Activated CD4-positive, CD25-positive, alpha-beta regulatory T cell treated with anti-CD3 and anti-CD28 coated beads, Interleukin-2, amount 50 U/mL, for 24 hours (primary cell): ENCODE measurements at places on chromosomes 1 and 21.

GRCh38 chr1:184930232-184930631 is 44.1 kb downstream of the NIBAN1 start:
- ATAC-seq: no peak

GRCh38 chr1:209767096-209767495 is 11.2 kb downstream of the TRAF3IP3 start:
- no peak for ATAC-seq

- no peak for ATAC-seq
Measured at GRCh38 chr1:215201283-215201682, 118.7 kb downstream of the KCNK2 start.

- ATAC-seq: no peak
Measured at GRCh38 chr1:43334453-43335205, 3.0 kb upstream of the MPL start.

DNA sequence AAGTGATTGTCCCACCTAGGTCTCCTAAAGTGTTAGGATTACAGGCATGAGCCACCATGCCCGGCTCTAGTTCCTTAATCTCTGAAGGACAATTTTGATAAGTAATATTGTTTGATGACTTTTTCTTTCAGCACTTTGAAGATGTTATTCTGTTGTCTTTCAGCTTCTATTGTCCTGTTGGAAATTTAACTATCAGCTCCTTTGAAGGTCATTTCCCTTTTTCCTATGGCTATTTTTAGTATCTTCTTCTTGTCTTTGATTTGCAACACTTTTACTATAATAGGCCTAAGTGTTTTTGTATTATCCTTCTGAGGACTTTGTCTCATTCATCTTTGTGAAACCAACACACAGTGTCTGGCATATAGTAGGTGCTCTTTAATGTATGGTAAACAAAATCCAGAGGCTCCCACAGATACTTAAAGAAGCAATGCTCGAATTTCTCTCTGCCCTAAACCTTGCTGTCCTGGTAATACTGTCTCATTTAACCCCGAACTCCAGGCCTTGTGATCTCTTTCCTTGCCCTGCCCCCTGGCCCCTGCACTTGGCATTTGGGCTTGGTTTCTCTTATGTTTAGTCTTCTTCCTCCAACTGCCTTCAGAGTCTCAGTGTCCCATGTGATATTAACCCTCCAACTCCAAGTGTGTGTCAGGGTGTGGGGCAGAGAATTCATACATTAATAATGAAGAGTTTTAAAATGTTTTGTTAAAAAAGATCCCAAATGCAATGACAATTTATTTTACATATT is 19.0 kb upstream of the AGO1 start:
- ATAC-seq: no peak

GRCh38 chr1:28796352-28797211 is 15.4 kb upstream of the OPRD1 start:
- no peak for ATAC-seq

- ATAC-seq: no peak
Measured at GRCh38 chr1:155944444-155944799, 3.0 kb downstream of the RXFP4 start.

- ATAC-seq: no peak
Measured at GRCh38 chr1:44827197-44828002, 15.7 kb downstream of the PTCH2 start.

DNA sequence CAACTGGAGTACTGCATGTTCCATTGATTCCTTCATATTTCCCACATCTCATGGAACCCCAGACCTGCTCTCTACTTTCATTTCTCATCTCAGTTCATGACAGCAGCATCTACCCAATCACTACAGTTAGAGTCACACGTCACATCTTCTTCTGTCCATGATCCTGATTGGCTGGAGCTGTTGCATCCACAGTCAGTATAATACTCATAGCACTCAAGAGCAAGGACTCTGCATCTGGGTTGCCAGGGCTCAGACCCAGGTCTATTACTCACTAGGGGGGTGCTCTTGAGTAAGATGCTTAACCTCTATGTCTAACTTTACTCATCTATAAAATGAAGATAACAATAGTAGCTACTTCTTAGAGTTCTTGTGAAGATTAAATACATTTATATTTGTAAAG is 4.4 kb upstream of the XPR1 start:
- ATAC-seq: no peak

DNA sequence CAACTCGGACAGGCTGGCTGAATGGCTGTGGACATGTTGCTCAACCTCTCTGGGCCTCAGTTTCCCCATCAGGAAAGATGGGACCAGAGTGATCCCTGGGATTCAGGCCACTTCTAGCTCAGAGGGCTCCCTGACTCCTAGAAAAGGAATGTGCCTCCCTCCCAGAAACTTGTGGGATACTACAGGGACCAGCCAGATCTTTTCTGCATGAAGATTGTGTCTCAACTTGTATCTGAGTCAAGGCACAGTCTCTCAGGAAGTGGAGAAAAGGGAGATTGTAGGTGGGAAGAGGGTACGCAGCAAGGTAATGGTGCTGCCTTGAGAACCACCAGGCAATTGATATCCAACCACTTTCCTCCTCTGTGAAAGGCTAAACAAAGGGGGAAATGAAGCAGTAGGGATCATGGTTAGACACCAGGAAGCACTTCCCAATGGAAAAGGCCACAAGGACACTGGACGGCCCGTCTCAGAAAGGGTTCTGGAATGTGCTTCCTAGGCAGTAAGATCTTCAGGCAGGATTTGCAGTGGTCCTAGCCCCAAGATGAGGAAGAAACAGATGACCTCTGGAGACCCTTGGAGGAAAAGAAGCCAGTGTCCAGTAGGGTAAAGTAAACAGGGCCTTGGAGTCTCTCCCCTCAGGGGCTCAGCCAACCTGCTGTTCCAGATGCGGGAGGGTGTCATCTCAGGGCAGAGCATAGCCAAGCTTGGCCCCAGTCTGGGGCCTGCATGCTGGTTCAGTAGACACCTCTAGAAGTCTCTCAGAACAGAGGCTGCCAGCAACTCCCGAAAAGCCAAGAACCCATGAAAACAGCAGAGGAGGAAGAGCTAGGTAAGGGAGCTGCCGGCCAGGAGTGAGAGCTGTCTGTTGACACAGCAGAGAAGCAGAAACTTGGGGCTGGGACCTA is 16.8 kb downstream of the IFFO2 start:
- ATAC-seq: no peak

- no peak for ATAC-seq
Measured at GRCh38 chr1:201083741-201084140, 28.5 kb downstream of the CACNA1S start.

DNA sequence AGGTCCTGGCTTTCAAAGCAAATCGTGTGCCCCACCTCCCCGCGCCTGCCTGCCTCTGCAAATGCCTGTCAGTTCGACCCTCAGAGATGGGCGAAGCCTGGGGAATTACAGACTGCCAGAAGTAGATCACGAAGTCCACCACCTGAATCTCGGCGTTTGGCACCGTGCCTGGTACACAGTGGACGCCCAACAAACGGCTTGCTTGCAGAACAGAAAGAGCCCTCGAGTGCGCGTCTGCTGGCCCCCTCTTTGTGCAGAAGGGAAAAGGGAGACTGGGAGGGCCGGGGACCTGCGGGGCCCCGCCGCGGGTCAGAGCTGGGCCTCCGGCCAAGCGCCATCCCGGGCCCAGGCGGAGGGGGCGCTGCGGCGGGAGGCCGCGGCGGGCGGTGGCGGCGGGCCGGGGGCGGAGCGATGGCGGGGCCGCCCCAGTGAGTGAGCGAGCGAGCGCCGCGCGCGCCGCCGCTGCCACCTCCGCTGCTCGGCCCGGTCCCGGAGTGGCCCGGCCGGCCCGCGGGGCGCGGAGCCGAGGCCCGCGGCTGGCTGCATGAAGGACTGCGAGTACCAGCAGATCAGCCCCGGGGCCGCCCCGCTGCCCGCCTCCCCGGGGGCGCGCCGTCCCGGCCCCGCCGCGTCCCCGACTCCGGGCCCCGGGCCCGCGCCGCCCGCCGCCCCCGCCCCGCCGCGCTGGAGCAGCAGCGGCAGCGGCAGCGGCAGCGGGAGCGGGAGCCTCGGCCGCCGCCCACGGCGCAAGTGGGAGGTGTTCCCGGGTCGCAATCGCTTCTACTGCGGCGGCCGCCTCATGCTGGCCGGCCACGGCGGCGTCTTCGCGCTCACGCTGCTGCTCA is at the start of gene ZDHHC18:
TSS of gene ZDHHC18 (plus strand) at position 428 of the 845 bp plus-strand sequence. CDS start at position 545, 117 bp downstream.
- peak; percentile 87 for ATAC-seq

- ATAC-seq: no peak
Measured at GRCh38 chr1:236257216-236257615, 24.5 kb downstream of the ERO1B start.

DNA sequence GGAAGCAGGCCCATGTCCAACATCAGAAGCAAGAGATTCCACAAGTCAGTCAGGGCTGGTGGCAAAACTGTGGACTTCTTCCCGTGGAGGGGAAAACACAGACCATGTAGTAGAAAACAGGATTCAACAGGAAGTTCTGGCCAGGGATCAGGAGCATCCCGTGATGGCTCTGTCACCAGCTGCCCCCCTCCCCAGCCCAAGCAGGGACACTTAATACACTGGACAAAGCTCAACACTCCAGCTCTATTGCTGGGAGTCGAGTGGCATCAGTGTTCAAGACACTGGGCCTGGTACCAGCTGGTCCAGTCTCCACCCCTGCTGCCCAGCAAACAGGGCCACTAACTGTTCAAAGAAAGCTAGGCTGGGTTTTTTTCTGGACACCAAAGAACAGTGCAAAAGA is 3.7 kb downstream of the SLC45A3 start:
- ATAC-seq: no peak

- no peak for ATAC-seq
Measured at GRCh38 chr1:25763493-25763892, 36.5 kb upstream of the SELENON start.

DNA sequence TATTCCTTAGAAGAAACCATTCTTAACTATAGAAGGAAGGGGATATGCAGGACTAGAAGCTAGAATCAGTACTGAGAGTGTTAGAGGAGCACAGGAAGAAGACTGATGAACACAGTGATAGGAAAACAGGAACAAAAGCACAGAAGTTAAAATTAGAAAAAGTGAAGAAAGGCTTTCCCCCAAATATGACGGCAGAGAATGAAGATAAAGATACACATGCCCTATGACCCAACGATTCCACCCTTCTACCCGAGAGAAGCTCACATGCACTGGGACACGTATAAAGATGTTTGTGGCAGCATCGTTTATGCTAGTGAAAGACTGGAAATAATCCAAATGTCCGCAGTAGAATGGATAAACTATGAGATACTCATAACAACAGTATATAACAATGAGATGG is 74.2 kb downstream of the DTL start:
- no peak for ATAC-seq

DNA sequence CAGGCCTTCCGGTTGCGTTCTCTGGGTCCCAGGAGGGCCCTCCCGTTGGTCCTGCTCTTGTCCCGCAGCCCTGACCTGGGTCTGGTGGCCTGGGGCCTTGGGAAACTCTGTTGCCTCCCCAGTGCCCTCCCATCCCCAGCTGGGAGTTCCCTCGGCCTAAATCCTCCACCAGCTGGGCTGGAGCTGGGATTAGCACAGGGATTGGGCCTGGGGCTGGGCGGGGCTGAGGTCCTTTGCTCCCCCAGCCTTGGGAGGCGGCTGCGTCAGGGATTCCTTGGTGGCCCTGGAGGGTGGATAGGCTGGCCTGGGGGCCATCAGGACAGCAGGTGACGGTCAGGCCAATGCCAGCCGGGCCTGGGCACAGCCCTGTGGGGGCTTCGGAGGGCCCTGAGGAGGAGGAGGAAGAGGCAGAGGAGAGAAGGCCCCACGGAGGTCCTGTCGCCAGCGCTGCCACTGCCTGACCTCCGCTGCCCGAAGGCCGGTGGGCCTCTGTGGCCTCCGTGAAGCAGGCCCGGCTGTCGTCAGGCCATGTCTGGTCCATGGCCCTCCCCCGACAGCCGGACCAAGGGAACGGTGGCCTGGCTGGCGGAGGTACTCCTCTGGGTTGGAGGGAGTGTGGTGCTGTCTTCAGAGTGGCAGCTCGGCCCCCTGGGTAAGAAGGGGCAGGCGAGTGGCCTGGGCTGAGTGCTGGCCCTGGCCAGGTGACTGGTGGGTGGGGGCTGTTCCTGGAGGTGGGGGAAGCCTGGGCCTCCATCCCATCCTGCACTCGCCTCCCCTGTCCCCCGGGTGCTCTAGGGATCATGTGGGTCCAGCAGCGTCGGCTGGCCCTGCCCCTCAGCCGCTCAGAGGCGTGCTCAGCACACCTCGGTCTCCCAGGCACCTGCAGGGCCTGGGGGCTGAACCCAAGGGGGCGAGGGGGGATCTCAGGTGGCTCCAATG is at the start of gene PLCH2:
TSS of gene PLCH2 (plus strand) at position 229 of the 939 bp plus-strand sequence. CDS start at position 529, 300 bp downstream.
- ATAC-seq: no peak

DNA sequence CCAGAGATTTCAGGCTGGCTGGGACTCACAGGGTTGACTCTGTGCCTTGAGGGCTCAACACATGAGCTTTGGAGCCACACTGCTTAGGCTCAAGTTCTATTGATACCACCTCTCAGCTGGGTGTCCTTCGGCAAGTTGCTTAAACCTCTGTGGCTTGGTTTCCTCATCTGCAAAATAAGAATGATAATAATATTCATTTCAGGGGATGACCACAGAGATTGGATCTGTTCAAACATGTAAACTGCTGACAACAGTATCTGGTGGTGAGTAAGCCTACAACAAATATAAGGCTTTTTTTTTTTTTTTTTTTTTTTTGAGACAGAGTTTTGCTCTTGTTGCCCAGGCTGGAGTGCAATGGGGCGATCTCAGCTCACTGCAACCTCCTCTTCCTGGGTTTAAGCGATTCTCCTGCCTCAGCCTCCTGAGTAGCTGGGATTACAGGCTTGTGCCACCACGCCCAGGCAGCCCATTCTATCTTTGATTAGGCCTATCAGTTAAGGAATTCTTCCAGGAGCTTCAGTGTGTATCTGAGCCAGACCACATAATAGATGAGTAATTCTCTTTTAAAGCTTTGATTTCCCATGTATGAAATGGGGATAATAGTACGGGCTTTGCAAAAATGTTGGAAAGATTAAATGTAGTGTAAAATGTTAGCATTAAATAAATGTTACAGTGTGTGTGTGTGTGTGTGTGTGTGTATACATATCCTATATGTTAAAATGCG is 437.6 kb downstream of the PRDM2 start:
- no peak for ATAC-seq

- no peak for ATAC-seq
Measured at GRCh38 chr1:17287130-17287776, 20.7 kb upstream of the PADI4 start.

DNA sequence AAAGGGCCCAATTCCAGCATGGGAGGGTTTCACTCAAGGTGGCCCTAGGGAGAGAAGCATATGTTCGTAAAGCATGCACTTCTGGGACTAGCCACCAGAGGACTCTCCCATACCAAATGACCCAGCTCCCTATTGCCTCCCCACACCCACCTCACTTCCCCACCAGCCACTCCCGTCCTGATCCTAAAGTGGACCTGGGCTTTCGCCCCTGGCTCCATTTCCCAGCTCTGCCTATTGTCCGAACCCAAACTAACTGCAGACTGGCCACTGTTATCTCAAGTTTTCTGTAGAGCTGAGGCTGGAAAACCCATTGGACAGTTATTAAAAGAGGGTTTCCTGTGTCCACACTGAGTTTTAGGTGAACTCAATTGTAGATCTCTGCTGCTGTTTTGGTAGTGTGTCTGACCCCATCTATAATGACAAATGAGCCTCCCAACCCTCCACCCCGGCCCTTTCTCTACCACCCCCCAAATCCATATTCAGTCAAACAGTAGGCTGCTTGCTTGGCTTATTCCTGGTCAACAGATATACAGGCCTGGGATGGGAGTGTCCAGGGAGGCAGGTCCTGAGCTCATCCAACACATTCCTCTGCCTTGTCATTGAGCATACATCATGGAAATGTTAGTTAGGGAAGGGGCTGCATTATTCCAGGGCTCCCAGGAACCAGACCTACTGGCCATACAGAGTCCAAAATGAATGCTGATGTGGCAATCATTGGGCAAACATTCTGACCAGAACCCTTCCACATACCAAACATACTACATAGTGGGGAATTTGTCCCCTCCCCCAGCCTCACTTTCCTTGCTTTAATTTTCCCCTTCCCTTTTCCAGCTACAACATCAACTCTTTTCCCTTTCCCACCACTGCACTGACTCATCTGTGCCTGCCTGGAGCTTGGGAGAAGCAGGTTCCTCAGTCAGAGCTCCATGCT is 59.2 kb downstream of the ABCA4 start:
- ATAC-seq: no peak
